ENCODE measurements at places on chromosomes 6 and 20.

- no peak for DNase-seq
These were observed 515.9 kb downstream of the GRIK2 start for GRCh38 chr6:101909366-101909765.

DNA sequence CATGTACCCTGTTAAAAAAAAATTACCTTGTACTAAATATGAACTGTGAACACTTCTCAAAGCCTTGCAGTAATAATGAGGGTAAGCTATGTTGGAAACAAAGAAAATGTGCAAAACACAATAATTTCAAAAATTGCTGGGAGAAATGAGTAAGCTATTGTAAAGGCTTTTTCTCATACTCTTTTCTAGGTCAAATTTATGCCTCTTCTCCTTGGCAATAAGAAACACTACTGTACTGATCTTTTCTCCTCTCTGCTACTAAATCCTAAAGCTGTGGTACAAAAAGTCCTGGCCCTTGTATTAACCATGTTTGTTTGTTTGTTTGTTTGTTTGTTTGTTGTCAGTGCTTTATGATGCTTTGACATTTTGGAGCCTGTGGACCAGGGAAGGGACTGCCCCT lies 17.5 kb upstream of the HUS1B start:
- DNase-seq, result no peak

DNA sequence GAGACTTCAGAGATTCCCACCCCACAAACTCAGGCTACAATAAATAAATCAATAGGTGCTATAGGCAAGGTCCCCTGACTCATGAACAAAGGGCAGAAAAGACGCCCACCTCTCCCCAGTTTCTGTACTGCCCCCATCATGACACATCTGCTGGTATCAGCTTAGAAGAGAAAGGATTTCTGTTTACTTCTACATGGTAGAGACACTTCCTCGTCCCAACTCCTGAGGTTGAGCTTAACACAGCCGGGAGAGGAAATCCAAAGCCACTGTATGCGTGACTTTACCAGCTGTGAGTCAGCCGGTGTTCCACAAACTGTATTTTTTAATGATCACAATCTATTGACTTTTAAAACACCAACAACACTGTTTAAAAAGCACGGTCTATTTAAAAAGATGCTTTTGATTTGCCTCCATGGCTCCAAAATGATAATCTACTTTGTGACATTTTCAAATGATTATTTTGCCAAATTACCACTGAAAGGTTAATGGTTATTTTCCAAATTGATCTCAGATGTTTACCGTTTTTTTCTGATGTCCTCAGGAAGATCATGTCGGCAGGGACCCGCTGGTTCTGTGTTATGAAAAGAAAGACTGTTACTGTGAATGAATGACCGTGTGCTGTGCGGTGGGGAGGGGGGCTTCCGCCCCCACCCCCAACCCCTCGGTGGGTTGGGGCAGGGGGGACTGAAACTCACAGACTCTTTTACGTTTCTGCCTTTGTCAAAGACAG lies 72.5 kb downstream of the ATP9A start:
- DNase-seq, result peak; percentile 9

DNA sequence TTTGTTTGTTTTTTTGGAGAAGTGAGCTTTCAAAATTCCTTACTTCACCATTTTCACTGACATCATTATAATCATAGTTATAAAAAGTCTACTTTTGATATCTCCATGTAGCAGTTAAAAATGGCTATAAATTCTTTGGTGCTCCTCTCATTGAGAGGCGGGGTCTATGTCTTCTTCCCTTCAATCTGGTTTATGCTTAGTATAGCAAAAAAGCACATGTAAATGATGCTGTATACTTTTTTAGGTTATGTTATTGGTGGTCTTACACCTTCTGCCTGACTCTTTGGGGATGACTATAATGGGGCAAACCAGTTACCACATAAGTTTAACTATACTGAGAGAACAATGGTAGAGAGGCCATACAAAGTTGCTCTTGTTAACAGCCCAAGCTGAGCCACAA lies 289.6 kb downstream of the EPM2A start:
- DNase-seq, result no peak

DNA sequence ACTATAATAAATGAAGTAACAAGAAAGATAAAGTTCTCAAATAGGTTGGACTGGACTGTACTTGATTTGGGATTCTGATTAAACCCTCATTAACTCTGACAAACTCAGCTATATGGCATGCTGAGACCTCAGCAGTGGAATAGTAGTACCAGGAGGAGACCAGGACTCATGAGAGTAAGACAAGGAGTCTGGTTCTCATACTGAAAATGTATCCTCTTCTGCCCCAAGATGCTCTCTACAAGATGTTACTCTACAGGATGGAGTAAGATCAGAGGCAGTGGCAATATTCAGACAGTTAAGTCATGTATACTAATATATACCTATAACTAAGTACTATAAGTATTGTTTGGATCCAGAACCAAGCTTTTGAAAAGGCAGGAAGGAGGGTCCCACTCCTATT lies 31.9 kb upstream of the SYNCRIP start:
- no peak for DNase-seq

DNA sequence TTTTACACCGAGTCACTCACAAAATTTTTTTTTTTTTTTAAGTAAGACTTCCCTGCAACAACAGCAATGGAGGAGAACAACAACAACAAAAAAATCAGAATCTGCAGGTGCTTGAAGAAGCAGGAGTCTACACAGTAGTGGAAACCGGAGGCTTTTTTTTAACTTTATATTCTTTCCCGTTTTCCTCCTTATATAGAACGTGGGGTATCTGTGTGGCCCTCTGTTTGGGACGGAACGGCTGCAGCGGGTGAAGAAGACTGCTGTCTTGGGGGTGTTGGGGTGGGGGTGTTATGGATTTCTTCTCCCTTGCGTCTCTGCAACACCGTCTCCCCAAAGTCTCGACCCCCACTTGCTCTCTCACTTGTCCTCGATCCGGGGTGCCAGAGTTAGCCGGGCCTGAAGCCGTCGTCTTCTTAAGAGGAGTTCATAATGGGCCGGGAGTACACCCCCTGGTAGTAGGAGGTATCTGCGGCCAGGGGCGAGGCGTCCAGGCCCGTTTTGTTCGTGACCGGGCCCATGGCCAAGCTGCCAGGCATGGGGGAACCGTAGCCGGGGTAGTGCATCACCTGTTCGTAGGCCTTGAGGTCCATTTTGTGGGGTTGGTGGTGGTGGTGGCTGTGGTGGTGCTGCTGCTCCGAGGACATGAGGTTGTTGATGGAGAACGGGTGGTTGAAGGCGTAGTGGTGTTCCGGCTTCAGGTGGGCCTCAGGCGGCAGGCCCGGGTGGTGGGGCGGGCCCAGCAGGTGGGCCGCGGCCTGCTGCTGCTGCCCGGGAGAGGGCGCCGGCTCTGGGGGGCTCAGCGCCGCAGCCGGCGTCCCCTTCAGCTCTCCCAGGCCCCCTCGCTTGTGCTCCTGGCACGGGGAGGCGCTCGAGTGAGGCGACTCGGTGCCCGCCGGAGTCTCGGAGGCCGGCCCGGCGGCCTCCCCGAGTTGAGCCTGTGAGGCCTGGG lies 2.7 kb downstream of the FOXA2 start:
- no peak for DNase-seq

- DNase-seq, result no peak
These were observed 508.0 kb downstream of the TBC1D32 start for GRCh38 chr6:120826253-120826652.

- no peak for DNase-seq
These were observed 296.1 kb upstream of the FOXQ1 start for GRCh38 chr6:1015825-1016224.

- no peak for DNase-seq
These were observed 18.6 kb downstream of the RNASET2 start for GRCh38 chr6:166937746-166938145.

GRCh38 chr6:137772541-137773250 lies 94.4 kb upstream of the TNFAIP3 start:
- peak; percentile 45 for DNase-seq
